ENCODE measurements at places on chromosomes 12 and 14.
A peak's percentile ranks its signal among the peaks of the same experiment; 100 is the strongest.

- DNase-seq: no peak
Observed at GRCh38 chr12:124487066-124487833, 80.2 kb downstream of the NCOR2 start.

GRCh38 chr12:97764700-97765099 is 302.1 kb downstream of the RMST start:
- no peak for DNase-seq

GRCh38 chr14:37864861-37865718 is 269.7 kb downstream of the TTC6 start:
- peak; percentile 73 for DNase-seq

DNA sequence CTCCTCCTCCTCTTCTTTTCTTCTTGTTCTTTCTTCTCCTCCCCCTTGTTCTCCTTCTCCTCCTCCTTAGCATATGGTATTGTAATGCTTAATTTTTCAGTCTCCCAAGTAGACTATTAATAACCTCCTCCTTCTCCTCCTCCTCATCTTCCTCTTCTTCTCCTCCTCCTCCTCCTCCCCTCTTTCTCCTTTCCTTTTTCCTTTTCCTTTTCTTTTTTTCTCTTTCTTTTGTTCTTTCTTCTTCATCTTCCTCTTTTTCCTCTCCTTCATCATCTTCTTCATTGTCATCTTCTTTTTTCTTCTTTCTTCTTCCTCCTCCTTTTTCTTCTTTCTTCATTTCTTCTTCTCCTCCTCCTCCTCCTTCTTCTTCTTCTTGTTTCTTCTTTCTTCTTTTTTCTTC is 251.6 kb upstream of the ARHGAP5 start:
- no peak for DNase-seq

- peak; percentile 64 for DNase-seq
Observed at GRCh38 chr12:123062681-123063486, 82.4 kb downstream of the ARL6IP4 start.

DNA sequence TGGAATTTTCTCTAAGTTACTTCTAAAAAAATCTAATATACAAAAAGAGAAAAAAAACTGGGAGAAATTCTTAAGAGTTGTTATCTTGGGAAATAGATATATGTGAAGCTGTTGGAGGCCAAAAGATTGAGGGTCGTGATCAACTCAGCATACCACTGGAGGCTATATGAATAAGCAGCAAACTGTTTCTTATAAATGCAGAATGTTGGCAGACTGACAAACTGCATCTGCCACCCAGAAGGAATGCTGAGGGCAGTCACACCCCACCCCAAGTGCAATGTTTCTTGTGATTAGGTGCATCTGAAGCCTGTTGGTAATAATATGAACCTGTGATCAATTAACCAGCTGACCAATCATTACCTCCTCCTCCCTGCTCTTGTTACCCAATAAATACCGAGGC is 818.6 kb upstream of the MGAT4C start:
- peak; percentile 8 for DNase-seq

- DNase-seq: no peak
Observed at GRCh38 chr12:9906873-9907272, 25.3 kb downstream of the CLEC2A start.
